Suprapubic skin (tissue), 4 donors: ENCODE measurements at places on chromosomes 2 and 18.
A peak's percentile ranks its signal among the peaks of the same experiment; 100 is the strongest.

DNA sequence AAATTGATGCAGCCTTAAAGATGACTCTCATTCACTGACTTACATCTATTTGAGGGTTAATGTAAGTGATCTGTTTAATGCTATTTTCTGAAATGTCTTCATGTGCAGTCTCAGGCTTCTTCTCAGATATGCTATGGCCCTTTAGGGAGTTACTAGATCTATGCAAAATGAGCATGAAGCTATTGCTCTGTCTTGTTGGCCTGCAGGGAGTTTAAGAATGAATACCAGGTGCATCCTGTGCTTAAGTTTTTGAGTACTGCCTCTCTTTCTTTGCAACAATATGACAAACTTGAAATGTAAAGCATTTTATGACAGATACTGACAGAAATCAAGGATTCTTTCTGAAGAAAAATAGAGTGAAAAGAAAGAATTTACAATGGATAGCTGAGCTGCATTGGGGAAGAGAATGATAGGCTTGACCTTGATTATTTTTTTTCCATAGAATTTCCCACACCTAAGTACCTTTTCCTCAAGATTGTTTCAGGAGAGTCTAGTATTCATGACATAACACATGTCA is 1058.3 kb upstream of the TMEFF2 start:
- no peak for DNase-seq

DNA sequence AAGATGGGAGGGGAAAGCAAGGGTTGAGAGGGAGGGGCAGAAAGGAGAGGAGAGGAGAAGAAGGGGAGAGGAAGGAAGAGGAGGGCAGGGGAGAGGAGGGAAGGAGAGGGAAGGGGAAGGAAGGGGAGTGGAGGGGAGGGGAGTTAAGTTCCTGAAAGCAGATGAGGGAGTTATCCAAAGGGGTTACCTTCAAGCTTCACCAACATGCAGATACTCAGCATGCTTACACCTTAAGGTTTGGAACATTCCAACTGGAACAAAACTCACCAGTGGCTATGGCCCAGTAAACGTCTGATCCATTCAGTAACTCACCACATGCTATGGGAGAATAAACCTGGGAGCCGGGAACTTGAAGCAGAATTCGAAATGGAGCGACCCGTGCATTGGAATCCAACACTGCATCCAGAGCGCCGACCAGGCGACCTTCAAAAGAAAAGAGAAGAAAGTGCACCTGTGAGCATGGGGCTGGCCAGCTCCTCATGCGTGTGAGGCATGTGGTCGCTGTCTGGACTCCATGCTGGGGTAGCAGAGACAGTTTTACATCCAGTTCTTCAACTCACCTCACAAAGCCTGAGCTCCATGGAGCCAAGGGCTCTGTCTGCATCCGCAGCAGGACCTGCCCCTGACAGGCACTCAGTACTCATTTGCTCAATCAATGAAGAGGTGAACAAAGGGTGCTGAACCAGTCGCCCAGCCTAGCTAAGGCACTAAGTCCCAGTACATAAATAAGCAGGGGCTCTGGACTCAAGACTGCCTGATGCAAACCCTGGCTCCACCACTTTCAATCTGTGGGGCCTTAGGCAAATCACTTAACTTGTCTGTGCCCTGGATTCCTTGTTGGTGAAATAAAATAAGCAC is 61.0 kb downstream of the TBC1D8 start:
- DNase-seq = no peak

DNA sequence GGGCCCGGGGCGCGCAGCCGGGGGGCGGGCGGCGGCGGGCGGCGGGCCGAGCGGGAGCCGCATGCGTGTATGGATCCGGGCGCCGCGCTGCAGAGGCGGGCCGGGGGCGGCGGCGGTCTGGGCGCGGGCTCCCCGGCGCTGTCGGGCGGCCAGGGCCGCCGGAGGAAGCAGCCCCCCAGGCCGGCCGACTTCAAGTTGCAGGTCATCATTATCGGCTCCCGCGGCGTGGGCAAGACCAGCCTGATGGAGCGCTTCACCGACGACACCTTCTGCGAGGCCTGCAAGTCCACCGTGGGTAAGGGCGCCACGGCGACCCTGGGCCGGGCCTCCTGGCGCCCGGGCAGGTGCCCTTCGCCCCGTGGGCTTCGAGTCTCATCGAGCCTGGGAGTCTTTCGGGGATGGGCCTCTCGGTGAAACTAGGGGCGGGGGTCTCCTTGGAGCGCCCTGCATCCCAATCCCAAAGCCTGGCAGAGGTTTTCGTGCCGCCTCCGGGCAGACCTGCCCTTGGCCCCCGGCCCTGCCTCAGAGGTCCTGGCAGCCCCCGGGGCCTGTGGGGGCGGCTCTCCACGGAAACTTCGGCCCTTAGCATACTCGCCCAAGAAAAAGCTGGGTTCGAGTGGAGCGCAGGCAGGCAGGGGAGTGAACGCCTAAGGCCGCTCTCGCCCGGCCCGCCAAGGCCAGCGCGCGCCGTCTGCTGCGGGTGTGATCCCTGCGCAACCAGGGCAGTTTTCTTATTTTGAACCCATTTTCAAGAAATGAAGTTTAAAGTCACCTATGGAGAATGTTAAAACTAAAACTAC is 622 bp downstream of the RAB12 start:
- no peak for DNase-seq

DNA sequence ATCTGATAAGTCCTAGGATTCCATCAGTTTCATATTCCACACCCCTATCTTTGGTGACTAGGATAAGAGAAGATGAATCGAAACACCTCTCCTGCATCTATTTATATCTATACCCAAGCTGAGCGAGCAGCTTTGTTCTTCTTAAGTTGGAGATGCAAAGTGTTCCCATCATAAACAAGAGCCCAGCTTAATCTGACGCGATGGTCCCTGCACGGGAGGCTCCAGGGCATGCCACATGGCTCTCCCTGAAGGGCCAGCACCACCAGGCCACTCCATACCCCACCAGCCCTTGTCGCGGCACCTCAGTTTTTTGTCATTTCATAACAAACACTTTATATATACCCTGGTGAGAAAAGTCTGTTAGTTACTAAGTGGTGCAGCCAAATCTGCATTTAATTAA is 255.3 kb downstream of the L3MBTL4 start:
- no peak for DNase-seq

- no peak for DNase-seq
Measured at GRCh38 chr2:216002101-216002678, 11.2 kb downstream of the MREG start.

DNA sequence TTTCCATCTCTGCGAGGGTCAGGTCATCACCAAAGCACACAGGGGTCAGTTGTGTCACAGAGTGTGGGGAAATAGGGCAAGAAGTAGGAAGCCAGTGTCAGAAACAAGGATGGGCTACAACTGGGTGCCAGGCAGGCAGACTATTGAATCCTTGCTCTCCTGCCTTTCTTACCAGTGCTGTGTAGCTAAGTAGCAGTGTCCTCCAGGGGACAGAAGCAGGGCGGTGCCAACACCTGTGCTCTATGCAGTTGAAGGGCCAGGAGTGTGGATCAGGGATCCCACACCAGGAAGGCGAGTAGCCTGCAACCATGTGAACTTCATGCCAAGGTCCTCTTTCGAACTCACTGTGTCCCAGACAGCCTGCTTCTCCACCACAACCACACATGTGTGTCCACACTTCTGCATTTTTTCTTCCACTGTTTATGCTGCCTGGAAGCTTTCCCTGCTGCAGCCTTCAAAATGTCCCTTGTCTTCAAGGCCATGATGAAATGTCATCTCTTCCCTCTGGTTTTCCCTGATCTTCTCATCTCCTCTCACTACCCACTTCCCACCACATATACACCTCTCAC is 25.4 kb upstream of the REG3G start:
- DNase-seq = no peak

GRCh38 chr18:11204020-11204419 is 54.7 kb upstream of the PIEZO2 start:
- DNase-seq = no peak

DNA sequence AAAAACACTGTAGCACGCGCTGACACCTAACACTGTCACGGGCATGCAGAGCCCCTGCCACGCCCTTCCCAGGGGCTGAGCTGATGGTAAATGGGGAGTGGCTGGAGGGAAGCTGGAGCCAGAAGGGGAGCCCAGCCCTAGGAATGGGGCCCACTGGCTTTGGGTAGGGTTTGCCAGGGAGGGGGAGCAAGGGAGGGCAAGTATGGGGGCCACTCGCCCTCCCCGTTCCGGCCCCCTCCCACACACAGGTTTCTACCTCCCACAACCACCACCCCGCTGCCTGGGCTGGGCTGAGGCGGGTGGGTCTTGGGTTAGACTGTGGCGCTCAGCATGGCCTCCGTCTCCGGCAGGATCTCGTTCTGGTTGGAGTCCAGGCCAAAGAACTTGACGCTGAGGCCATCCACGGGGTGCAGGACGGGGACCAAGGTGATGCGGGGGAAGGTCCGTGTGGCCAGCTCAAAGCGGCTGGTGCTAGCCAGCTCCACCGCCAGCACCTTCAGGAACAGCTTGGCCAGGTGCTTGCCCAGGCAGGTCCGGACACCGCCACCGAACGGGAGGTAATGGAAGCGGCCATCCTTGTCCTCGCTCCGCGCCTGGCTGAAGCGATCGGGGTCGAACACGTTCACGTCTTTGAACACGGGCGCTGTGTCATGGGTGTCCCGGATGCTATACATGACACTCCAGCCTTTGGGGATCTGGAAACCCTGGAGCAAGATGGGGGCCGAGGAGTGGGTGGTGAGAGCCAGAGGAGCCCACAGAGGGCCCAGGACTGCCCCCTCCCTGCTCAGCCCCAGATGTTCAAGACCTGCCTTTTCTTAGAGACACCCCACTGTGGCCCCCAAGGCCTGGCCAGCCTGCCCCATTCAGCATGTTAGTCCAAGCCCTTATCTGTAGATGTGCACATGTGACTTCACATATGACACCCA is 15.5 kb downstream of the CYP26B1 start:
- DNase-seq = peak; percentile 72

- no peak for DNase-seq
Measured at GRCh38 chr2:20961858-20962257, 82.0 kb downstream of the APOB start.

DNA sequence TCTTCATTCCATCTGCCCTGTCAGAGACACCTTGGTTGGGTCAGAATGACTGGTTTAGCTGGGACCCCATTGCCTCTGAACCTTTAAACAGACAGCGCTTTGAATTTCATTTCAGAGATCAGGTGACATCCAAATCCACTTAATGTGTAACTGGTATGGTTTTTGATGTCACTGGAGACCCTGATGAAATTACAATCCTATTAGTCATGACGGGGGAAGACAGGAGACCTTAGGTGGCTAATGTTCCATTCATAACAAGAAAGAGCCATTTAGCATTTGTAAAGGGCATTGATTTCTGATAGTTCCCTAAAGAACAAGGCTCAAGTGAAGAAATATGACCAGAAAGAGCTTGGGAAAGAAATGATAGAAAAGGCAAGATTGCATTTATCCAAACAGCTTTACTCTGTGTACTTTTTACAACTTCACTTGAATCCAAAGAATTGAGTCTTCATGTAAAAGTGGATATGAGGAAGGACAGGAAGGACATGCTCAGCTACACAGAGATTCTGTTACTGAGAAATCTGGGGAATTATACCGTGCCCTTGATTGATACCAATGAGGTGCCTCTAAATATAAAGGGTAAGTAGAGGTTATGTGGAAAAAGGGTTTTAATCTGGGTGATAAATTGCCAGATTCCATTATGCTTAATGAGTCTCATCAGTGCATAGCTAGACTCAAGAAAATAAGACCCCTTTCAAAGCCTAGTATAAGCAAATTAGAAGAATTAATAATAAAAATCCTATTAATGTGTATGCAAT is 198.2 kb downstream of the NCKAP5 start:
- no peak for DNase-seq

GRCh38 chr2:102107741-102108070 is 34.8 kb upstream of the IL1R1 start:
- DNase-seq = no peak

DNA sequence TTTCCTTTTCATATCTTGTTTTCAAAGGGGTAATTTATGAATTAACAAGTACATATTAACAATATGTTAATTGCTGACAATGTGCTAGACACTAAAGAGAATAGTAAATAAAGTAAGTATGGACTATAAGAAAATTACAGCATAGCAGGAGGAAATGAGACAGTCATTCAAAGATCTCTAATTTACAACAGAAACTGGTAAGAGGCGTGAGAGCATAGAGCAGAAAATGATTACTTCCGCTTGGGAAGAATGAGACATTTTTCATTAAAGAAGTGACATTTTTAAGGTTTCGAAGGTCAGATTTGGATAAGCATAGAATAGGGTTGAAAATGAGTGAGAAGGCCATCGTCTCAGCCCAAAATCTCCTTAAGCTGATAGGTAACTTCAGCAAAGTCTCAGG is 184.4 kb upstream of the SESTD1 start:
- no peak for DNase-seq

GRCh38 chr18:10322004-10322403 is 132.4 kb upstream of the APCDD1 start:
- no peak for DNase-seq

DNA sequence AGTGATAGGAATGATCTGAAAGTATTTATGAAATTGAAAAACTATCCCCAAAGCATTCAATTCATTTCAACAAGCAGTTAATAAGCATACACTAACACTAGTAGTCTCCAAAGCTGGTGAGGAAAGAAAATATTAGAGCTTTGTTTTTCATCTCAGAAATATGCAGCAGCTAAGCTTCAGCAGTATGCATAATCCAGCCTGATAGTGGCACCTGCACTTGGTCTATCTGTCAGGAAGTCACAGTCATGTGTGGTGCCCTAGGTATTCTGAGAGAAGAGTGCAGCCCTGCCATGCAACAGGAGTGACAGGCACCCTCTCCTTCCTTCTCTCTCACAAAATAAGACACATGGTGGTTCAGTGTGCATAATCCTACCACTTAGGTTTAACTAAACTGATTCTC is 158.8 kb downstream of the DYM start:
- no peak for DNase-seq

- DNase-seq = no peak
Measured at GRCh38 chr2:101854877-101855276, 136.9 kb upstream of the IL1R2 start.

DNA sequence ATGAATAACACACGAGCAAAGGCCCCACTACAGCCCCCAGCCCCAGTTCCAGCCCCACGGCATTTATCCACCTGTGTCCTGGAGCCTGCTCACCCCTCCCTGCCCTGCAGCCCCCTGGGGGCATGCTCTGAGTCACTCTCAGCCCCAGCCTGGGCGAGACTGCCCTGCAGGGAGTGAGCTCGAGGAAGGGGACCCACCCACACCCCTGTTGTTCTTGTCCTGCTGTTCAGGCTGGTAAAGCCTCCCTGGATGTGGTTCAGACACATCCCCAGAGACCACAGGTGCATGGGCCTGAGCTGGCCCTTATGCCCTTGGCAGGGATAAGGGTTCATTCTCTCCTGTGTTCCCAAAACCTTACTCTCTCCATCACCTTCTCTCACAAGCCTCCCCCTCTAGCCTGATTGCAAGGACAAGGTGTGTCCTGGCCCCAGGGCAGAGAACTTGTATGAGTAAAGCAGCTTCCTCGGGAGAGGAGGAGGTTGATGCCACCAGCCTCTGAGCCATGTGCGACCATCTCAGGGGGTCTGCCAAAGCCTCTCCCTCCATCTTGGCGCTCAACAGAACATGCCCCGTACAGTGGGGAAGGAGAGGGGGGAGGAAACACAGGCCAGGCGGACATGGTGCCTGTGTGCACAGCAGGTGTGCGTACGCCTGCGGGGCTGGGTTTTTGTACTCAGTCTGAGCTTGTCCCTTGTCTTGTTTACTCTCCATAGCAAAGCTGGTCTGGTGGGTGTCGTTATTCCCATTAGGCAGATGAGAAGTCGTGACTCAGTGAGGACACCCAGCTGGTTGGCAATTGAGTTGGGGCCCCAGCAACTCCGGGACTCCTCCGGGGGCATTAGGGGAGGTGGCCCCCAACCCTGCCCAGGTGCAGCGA is 64.4 kb downstream of the CIB4 start:
- no peak for DNase-seq

- no peak for DNase-seq
Measured at GRCh38 chr2:34670482-34670881, 1071.4 kb upstream of the FAM98A start.

GRCh38 chr18:58699551-58699950 is 28.3 kb downstream of the MALT1 start:
- no peak for DNase-seq
